ENCODE measurements at places on chromosomes 16 and 17.

DNA sequence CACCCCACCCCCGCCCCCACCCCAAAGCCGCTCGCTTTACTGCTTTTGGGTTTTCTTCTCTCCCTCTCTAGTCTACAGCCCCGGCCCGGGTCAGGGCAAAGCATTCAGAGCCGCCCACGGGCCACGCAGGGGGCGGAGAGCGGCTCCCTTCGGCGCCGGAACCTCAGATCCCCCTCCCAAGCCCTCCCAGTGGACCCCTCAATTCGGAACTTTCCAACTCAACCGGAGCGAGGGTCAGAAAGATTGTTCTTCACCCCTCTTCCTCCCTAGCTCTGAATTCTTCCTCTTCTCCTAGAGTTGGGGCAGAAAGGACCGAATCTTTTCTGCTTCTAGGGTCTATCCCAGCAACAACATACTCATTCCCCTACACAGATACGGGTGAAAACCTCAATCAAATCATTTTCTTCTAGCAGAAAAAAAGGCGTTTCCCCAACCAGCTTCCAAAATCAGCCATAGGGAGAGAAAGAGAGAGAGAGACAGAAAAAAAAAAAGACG, 1.0 kb downstream of the HOXB2 start:
- no peak for DNase-seq

DNA sequence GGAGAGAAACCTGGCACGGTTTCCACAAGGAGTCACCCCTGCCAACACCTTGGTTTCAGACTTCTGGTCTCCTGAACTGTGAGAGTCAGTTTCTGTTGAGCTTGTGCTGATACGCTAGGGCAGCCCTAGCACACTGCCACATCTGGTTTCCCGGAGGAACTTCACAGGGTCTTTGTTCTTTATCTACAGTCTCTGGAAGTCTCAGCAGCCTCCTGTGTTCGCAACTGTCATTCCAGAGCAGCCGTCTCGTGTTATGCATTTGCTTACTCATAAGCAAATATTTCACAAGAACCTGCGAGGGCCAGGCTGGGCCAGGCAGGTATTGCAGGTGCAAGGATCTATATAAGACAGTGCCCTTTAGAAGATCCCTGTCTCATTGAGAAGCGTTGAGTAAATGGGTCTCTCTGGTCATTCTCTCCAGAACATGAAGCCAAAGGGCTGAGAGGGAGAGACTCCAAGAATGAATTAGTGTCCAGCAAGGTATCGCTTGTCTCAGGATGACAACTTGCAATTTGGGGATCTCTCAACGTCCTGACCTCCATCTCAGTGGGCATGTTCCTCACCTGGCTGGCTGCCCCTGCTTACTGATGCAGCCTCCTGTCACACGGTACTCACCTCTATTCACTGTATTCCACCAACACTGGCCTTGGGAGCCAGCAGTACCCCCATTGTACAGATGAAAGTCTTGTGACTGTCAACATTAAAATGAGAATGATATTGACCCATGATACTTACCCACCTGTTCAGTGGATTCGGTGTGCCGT, 141.2 kb downstream of the WWOX start:
- DNase-seq, result no peak

DNA sequence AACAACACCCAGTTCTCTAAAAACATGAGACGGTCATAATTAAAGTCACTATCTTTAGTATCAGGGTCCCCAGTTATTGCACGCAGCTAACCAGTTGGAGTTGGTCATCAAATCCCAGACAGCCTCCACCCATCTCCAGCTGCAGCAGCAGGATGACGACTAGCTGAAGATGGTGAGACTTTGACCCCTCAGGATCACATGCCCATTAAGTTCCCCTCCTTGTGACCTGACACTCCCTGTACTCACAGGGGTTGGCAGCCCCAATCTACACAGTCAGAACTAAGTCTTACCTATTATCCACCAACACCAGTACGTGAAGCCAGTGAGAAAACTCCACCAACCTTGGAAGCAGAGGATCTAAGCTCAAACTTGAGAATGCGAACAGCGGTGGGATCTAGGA, 37.7 kb upstream of the IRX5 start:
- DNase-seq, result no peak

- no peak for DNase-seq
These were observed 37.9 kb upstream of the CHMP6 start for GRCh38 chr17:80953471-80954315.

DNA sequence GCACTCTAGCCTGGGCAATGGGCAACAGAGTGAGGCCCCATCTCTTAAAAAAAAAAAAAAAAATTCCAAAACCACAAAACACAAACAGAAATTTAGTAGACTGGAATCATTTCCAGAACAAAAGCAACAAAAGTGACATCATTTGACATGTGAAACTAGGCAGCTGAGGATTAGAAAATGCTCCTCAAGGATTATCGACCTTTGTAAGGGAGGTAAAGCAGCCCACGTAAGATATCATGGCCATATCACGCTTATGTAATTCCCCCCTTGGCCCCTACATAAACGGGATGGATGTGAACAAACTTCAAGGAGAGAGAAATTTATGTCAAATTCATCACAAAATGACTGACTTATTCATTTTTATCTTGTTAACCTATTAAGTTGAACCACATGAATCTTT, 83.3 kb downstream of the WDR59 start:
- DNase-seq, result no peak

- DNase-seq, result no peak
These were observed 11.0 kb downstream of the NEUROD2 start for GRCh38 chr17:39596543-39597267.

- DNase-seq, result no peak
These were observed 165.4 kb upstream of the C16orf82 start for GRCh38 chr16:26901196-26901861.

DNA sequence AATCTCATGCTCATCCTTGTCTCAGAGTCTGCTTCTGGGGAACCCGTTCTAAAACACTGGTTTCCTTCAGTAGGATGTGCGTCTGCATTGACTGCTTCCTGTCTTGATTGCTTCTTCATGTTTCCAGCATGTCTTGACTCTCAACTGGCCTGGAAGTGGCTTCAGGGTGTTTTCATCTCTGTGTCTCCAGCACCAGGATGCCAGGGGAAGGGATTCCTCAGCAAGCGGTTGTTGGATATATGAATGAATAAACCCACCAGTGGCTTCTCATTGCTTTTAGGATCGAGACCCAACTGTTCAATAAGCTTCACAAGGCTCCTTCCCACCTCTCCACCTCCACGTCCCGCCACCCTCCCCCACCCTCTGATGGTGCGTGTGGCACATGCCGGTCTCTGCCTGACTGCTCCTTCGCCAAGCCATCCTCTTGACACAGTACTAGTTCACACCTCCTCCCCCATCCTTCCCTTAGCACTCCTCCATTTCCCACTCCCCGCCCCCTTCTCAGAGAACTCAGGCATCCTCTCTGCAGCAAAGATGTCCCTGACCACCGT, 14.1 kb upstream of the TNS4 start:
- no peak for DNase-seq

- DNase-seq, result no peak
These were observed 64.9 kb upstream of the CHMP6 start for GRCh38 chr17:80926591-80927250.

DNA sequence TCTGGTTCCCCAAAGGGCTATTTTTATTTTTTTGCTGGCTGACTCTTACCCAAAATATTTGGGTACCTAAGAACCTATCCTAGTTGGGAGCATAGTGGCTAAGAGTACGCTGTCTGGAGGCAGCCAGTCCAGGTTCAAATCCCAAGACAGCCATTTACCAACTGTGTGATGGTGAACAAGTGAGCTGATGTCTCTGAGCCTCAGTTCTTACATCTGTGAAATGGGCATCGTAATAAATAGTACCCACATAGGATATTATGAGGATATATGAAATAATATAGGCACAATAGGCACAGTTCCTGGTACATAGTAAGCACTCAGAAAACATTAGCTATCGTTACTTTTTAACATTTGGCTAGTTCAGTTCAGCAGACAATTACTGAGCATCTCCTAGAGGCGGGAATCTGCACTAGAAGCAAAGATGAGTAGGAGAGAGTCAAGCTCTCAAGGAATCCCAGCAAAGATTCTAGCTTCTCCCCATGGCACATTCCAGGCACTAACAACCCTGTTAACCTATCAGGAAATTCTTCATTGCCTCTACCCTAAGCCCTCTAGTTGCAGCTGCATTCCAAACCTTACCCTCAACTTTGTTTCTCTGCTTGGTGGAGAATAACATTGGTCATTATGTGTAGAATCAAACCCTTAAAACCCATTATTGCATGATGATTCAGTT, 31.6 kb downstream of the GPR139 start:
- DNase-seq, result no peak

DNA sequence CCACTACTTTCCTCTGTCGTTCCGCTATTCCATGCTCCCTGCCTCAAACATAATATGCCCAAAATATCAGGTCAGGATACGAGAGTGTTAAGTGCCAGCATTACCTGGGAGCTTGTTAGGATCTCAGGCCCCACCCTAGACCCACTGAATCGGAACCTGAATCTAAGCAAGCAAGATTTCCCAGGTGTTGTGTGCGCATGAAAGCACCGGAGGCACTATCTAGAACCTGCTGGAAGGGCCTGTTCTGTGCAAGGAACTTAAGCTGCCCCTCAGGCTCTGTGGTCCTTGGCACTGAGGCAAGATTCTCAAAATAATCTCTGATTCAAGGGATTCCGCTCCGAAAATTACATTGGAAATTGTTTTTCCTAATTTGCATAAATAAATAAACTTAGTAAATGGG, 107.7 kb upstream of the NOL11 start:
- no peak for DNase-seq

DNA sequence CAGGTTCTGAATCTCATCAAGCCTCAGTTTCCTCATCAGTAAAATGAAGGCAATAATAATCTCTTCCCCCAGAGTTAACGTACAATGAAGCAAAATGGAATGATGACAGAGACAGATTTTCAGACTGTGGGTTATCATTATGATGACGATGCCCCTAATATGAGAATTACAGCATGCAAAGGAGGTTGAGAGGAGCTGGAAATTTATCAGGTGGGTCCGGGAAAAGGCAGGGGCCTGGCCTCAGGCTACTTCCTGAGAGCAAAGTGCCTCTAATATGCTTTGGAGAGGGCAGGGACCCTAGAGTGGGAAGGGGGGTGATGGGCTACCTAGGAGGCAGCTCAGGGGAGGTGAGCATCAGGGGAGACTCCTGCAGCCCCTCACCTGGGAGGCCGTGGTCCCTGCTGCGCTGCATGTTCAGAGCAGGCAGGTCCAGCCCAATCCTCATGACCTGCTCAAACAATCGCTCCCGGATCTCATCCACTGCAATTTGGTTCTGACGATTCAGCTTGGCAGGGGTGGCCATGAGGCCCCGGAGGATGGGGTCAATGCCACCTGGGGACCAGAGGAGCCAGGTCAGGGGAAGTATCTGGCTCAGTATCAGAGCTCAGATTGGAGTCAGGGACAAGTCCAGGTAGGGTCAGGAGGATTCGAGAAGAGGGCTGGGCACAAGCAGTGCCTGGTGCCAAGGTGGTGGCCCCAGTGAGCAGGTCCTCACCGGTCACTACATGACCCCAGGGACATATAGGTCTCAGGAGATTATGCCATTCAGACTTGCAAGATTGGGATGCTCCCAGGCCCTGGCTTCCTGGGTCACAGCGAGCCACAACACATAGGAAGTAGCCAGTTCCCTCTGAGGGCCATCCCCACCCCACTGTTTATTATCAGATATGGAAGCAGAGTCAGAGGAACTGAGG, 8.1 kb downstream of the MPO start:
- no peak for DNase-seq

DNA sequence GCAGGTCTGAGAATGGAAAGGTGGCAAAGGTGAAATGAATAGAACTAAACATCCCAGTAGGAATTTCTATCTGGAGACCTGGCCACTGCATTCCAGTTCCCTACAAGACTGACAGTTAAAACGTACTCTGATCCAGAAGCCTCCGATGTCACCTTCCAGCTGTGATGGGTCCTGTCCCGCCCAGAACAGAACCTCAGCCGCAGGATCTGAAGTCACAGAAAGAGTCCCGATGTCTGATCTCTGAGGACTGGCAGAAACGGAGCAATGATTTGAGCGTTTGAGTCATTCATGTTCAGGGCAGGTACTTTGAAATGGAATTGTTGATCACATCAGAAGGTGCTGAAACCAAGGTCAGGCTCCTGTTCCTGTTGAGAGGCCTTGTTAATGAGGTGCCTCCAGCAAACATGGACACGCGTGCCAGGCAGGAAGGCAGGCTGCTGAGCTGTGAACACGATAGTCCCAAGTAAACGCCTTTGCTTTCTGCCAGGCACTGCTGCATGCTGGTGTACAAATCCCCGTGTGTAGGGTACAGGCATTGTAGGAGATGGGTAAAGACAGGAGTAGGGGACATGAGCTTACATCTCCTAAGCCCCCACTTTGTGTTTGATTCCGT, 61.4 kb downstream of the VAT1L start:
- no peak for DNase-seq

GRCh38 chr16:55062442-55062841, 131.8 kb downstream of the IRX5 start:
- no peak for DNase-seq

DNA sequence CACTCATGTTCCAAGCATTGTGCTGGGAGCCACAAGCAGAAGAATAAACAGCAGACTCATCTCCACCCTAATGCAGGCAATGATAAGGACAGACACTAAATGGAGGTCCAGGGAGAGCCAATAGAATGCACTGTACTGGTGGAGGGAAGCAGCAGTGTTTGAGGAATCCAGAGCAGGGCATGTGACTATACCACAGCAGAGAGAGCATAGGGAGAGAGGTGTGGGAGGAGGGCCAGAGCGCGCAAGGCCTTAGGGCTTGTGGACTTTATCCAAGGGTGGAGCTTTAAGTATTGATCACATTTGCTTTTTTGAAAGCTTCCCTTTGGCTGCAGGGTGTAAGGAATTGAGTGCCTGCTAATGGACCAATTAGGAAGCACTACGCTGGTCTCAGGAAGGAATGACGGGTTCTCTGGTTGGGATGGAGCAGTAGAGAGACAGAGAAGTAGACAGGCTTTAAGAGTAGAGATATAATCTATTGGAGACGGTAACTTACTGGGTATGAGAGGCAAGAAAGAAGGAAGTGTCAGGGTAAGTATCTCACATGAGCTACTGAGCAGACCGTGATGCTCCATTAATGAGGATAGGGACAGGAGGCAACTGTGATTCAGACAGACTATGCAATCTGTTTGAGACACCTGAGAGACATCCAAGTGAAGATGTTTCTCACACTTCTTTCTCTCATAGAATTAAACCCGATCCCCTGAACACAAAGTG, 82.2 kb downstream of the MYO1D start:
- no peak for DNase-seq

- DNase-seq, result no peak
These were observed 82.1 kb downstream of the MSI2 start for GRCh38 chr17:57338257-57338914.

DNA sequence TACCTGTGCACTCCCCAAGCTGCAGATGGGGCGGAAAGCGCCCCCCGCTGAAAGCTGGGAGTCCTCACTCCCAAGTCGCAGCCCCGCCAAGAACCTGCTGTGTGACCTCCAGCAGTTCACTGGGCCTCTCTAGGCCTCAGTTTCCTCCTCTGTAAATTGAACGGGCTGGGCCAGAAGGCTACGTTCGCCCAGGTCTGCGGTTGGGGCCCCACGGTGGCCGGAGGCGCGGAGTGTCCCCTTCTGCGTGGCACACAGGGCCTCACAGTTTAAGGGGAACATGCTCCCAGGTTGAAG, 628 bp downstream of the GALK1 start:
- no peak for DNase-seq

GRCh38 chr16:22191532-22192260, 14.4 kb upstream of the EEF2K start:
- DNase-seq, result no peak

Data from thymus (tissue), 14 donors.